NCI-H1436 treated with DMSO at 0.1 percent for 48 hours (cell line): ENCODE measurements at places on chromosomes 12 and 14.
A peak's percentile ranks its signal among the peaks of the same experiment; 100 is the strongest.

DNA sequence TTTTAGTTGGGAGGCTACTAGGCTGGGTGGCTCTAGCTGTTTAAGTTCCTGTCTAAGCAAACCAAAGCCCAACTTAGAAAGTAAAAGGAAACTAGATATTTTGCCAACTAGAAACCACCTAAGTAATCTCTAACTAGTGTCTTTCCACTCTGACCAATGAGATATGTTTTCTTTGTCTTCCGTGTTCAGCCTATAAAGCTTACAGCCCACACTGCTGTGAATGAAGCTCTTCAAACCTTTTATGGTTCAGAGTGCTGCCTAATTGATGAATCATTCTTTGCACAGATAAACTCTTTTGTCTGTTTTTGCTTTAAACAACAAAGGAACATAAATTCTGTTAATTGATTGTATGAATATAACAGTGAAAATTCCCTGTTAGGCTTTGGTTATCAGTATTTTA, 66.1 kb downstream of the FUT8 start:
- DNase-seq, result peak; percentile 28

- DNase-seq, result no peak
Measured at GRCh38 chr12:3752096-3752709, 706 bp downstream of the CRACR2A start.

- no peak for DNase-seq
Measured at GRCh38 chr12:82893896-82894295, 207.2 kb downstream of the TMTC2 start.

- DNase-seq, result no peak
Measured at GRCh38 chr14:74302152-74302628, 544 bp downstream of the ABCD4 start.

DNA sequence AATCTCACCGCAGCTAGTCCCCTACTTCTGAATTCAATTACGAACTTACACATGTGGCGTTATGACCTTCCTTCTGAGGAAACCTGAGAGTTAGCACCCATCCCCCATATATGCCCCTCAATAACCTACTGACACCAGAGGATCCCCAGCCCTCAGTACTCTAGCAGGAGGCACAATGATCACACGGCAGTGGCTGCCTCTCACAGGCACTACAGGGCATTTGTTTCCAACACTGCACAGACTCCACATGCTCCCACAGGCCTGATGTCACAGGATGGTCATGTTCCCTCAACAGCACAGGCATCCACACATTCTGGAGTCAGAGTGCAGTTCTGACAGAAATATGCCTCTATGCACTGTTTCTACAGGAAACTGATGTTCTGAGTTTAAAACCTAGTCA, 17.4 kb downstream of the PPP1CC start:
- DNase-seq, result no peak

DNA sequence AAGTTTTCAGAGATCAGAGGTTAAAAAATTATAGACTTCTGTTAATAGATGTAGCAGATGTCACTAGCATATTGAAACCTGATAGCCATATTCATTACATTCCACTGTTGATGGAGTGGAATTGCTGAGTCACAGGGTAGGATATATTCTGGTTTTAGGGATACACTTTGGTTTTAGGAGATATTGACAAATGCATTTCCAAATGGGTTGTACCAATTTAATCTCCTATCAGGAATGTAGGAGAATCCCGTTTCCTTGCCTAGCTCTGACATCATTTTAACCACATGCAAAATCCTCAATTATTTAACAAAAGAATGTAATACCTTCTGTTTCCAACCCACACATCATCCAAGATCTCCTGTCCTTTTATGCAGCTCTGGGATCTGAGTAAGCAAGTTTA, 30.7 kb upstream of the ESR2 start:
- DNase-seq, result no peak

DNA sequence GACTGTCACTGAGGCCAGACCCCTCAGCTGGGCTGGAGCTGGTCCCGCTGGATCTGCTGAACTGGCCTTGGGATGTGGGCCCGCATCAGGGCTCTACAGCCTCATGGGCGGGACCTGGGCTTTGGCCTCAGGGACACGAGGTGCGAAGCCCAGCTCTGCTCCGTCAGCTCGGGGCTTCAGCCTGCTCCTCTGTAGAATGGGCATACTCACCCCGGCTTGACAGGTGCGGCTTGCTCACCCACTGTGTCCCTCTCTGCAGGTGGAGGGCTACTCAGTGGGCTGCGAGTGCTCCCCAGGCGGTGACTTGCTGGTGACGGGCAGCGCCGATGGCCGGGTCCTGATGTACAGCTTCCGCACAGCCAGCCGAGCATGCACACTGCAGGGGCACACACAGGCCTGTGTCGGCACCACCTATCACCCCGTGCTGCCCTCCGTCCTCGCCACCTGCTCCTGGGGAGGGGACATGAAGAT, 57.6 kb downstream of the BEGAIN start:
- no peak for DNase-seq

DNA sequence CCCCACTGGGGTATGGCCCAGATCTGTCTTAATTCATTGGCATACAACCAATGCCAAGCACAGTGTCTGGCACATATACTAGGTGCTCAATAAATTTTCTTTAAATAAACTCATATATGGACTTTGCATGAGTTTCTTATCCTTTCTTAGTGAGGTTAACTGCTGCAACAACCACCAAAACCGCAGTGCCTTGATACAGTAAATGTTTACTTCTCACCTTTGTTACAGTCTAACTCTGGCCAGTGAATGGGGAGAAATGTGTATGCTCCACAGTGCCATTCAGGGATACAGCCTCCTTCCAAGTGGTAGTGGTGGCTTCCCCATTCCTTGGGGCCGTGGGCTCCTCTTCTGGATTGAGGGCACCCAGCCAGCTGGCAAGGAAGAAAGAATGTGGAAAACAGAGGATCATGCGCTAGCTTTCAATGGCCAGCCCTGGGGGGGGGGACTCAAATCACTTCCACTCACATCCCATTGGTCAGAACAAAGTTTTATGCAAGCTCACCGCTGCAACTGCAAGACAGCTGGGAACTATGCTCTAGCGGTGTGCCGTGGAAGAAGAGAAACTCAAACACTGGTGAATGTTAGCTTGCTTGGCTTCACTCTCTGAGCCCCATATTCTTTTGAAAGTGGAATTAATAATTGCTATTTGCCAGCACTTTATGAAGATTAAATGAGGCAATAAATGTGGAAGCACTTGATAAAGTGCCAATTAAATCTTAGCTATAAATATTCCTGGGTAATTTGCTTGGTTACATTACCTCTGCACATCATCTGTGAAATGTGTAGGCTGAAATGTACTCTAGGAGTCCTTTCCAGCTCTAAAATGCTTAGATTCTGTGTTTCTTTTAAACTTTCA, 51.0 kb upstream of the SOCS2 start:
- DNase-seq, result no peak

DNA sequence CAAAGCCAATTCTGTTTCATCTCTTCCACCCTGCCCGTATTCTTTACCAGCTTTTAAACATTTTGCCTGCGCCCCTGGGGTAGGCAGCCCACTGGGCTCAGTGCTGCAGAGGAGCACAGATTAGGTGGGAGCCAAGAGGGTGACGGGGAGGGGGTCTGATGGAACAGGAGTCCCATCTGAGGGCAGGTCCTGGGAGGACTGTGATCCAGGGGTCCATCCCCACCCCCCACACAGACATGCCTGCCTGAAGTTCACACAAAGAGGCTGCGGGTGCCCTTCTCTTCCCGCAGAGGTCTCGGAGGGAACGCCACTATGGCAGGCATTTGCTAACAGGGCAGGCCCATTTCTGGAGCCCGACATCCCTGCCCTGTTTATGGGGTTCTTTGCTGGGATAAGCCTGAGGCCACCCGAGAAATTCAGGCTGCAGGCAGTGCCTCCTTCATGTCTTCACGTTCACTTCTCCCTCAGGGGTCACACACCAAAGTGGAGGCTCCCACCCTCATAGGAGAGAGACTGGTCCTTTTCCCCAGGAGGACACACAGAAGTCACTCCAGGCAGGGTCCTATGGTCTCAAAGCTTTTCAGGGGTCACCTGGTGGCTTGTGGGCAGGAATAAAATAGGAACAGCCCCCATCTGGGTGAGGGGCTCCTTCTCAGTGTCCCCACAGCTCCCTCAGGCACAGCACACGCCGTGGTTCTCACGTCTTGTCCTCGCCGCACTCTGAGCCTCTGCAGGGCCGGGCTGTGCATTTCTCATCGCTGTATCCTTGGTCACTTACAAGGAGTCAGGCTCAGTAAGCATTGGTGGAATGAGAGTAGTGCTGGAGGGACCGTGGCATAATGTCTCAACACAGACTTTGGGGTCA, 12.9 kb downstream of the VASH1 start:
- DNase-seq, result no peak

- DNase-seq, result no peak
Measured at GRCh38 chr14:81172353-81172752, 48.4 kb downstream of the GTF2A1 start.

DNA sequence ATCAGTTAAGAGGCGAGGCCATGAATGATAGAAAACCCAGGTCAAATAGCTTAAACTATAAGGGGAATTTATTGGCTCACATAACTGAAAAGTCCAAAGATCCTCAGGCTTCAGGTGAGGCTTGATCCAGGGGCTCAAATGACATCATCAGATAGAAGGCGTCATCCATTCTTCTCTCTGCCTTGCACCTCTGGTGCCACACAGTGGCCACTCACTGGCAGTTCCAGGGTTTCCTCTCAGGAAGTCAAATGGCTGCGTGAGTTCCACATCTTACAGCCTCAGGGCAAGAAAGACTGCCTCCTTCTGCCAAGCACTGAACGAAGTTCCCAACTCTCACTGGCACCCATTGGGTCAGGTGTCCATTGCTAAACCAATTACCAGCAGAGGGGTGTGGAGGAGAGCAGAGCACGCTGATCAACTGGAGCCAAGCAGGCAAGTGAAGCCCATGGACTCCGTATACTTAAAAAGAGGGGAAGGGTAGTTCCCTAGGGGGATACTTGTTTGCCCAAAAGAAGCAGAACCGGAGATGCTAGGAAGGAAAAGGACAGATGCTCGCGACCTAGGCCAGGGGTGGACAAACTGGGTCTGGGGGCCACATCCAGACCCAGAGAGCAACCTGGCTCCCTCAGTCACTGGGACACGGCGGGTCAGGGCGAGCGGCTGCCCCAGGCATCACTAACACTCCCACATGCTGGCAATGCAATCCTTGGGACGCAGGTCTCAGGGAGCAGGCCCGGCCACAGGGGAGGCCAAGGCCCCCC, 69.3 kb downstream of the SERPINA3 start:
- DNase-seq, result no peak

DNA sequence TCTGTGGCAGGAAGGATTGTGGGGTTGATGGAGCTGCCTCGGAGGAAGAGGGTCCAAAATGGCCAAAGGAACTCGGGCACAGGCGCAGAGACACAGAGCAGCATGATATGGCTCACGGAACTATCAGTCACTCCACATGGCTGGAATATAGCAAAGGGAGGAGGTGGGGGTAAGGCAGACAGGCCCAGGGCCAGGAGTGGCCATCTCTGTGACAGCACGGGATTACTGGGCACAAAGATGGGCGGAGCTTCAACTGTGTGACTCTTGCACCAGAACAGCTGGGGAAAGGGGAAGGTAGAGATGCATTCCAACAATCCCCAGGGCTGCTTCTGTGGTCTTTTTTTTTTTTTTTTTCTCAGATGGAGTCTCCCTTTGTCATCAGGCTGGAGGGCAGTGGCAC, 24.8 kb upstream of the EML1 start:
- DNase-seq, result no peak

GRCh38 chr12:10362828-10363657, 26.8 kb downstream of the KLRK1 start:
- no peak for DNase-seq
